Activated CD8-positive, alpha-beta T cell treated with anti-CD3 and anti-CD28 coated beads for 36 hours (primary cell): ENCODE measurements at places on chromosomes 6 and 20. TPM values are rescaled to one million over a fixed set of nuclear protein-coding genes. Genes with fewer than 3 reads are reported as not detected.

Gene ADAT2
- 40.8 TPM for total RNA-seq

Gene LY6G6C
- not detected for total RNA-seq

- no peak for DNase-seq
Observed at GRCh38 chr6:1670711-1671462, 61.2 kb downstream of the FOXC1 start.

DNA sequence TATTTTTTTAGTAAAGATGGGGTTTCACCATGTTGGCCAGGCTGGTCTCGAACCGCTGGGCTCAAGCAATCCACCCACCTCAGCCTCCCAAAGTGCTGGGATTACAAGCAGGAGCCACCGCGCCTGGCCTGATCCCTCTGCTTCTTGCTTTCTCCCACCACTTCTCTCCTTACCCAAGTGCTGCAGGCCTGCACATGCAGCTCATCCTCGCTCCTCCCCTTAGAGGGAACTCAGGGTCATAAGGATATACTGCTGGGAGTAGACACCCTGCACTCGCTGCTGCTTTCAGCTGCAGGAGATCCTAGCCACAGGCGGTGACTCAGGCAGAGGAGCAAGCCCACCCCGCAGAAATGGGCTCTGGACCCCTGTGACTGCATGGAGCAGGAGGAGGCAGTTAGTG, 40.0 kb upstream of the FANCE start:
- DNase-seq = no peak

DNA sequence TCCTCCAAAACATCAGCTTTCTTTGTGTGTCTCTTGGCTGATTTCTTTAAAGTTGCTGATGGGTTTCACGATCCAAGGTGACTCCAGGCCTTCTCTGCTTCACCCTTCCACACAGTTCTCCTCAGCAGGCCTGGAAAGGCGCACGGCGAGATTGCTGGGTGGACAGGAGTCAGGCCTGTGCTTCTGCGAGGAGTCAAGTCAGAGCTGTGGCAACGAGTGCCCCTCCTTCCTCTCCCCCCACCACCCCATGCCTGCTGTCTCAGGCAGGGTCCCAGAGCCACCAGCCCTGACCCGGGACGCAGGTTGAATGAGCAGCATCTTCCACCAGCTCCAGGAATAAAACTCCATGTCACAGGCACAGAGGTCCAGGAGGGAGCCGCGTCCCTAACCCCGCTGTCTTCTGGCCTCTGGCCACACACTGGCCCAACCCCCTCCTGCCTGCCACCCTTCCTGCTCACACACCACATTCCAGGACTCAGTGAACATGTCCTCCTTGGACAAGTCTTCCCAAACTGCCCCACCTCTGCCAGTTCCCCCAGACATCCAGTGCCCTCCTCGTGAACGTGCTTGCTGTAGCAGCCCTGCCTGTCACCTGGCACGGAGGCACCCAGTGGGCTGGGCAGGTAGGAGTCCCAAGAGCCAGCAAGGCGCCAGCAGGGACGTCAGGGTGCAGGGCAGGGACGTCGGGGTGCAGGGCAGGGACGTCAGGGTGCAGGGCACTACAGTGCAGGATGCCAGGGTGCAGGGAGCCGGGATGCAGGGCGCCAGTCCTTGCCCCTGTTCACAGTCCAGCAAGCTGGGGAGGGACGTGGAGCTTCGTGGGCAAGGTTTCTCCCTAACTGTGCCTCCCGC, 7.2 kb upstream of the NTSR1 start:
- no peak for DNase-seq
